ENCODE measurements at places on chromosomes 6 and 20. TPM values are rescaled to one million over a fixed set of nuclear protein-coding genes. Genes with fewer than 3 reads are reported as not detected.

DNA sequence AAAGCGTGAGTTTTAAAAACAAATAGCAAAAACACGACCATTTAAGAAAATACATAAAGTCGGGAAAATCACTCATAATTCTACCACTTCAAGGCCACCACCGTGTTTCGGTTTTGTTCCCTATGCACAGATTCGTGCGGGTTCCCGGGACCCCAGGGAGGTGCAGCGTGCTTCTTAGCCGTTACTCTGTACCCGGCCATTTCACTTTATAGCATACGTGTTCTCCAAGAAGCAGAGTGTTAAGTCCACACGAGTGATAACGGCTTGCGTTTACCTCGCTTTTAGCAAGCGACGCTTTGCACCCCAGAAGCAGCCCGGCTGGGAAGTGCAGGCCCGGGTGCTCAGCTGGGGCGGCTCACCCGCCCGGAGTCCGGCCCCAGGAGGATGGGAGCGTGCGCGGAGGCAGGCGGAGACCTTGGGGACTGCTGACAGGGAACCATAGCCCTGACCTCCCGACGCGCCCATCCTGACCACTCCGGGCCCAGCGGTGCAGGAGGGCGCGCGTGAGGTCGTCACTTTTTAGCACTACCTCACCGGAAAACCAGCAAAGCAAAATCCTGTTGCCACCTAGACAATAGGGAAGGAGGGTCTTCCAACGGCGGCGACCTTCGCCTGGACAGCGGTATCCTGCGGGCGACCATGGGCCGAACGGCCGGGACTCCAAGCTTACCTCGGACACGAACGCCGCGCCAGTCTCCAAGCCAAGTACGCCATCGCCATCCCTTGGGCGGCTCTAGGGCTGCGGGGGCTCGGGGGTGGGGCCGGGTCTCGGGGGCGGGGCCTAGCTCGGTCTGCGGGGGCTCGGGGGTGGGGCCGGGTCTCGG lies at the start of gene ECI2:
TSS of gene ECI2 (minus strand) at position 735 of the 824 bp plus-strand sequence. CDS start at position 720, 15 bp downstream.
- DNase-seq, result no peak

DNA sequence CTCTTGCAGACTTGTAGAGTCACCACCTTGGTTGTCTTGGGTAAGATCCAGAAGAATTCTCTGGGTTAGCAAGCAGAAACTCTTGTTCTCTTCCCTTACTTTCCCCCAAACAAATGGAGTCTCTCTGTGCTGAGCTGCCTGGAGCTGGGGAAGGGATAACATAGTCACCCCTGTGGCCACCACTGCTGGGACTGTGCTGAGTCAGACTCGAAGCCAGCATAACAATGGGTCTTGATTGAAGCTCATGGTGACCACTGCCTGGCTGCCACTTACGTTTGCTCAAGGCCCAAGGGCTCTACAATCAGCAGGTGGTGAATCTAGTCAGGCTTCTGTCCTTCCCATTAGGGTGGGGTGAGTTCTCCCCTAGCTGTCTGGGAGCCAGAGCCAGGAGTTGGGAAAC lies 15.4 kb upstream of the ERVFRD-1 start:
- DNase-seq, result no peak

DNA sequence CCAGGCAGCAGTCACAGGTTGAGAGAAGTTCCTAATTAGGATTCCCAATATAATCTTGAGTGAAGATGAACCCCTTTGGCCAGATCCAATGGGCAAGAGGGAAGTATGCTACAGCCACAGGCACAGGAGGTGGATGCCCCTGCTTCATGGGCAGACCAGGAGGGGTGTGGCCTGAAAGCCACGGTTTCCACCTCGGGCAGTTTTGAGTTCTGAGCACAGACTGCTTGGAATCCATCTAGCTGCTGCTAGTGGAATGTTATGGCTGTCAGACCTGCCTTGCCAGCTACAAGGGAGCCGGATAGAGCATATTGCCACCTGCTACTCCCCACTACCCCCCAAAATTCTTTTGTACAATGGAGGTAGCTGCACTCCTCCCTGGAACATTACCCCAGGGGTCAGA lies 672.9 kb downstream of the HACE1 start:
- DNase-seq, result no peak

The BPIFB1 gene
- not detected for total RNA-seq

GRCh38 chr6:136771306-136771705 lies 21.0 kb downstream of the MAP3K5 start:
- DNase-seq, result no peak

DNA sequence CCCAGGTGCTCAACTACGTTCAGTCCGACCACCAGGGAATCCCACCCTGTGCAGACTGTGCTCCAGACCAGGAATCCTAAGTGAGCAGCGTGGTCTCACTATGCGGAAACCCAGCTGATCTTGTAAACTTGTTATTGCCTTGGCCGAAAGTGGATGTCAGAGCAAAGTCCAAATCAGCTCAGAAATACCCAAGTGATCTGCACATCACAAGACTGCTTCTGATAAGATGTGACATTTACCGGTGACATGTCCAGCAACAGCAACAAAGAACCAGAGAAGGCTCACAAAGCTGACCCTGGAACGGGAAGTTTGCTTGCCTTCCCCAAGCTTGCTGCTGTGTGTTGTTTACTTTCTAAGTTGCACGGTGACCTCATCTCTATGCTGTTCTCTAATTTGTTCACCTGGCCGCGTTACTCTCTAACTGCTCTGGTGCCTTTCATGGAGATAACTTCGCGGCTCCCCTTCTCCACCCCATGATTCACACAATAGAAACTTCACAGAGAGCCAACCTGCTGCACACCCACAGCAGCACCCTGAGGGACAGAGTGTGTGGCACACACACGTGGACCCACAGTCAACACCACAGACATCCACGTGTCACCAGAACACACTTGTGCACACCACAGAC lies 1.7 kb downstream of the BNIP5 start:
- DNase-seq, result no peak

The RTF2 gene
- 55.7 TPM for total RNA-seq

- DNase-seq, result no peak
These were observed 299.0 kb upstream of the STXBP5 start for GRCh38 chr6:146905181-146905704.

The HLA-DMA gene
- 33.4 TPM for total RNA-seq

DNA sequence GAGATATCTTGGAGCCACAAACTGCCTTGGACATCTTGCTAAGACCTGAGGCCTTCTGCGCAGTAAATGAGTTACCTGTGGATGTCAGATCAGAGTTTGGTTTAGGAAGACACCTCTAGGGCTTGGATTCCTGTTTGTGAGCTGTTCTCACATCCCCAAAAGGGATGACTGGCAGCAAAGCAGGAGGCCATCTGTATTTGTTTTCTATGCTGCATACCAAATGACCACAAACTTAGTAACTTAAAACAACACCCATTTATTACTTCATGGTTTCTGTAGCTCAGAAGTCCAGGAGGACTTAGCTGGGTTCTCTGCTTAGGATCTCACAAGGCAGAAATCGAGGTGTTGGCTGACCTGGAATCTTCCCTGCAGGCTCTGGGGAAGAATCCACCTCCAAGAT lies 116.7 kb downstream of the UNC5CL start:
- peak; percentile 9 for DNase-seq

The HLA-DQB1 gene
- total RNA-seq, result 6.8 TPM

DNA sequence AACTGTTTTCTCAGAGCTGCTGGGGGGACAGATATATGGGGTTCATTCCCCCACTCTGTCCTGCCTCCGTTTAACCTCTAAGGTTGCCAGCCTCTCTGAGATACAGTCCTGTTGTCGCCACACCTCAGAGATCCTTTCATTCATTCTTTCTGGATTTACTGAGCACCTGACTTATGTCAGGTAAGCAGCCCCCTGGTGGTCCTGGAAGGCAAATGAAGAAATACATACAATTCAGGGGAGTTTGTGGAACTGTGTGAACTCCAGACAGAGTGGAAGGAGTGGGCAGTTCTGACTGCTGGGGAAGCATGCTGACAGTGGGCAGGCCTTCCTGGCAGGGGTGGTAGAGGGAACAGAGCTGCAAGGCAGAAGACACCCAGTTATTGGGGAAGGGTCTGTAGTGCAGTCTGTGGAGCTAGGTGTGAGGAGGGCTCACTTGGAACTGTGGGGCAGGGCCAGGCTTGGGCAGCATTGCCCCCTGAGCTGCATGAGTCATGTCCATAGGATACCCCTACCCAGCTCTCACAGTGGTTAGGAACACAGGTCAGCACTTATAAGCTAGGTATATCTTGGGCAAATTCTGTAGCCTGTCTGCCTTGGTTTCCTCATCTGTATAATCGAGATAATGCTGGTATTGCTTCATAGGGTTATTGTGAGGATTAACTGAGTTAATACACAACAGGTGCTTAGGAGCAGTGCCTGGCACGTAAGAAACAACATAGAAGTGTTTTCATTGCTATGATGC lies 12.8 kb upstream of the SGK2 start:
- DNase-seq, result no peak

DNA sequence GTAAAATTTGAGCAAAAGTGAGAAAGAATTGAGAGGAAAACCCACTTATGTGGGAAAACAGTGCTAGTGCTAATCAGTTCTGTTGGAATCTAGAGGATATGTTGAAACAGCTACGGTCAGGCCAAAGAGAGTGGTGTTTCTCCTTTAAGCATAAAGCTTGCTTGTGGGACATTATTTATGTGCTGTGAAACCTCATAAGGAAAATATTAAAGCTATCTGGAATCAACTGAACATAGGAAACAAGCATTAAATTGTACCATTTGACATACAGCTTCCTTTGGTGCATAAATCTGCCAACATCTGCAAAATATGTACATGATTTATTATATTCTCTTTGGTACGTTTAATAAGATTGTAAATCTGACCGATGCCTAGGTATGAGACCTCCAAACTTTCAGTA lies 182.5 kb upstream of the PDE10A start:
- no peak for DNase-seq

The DEFB132 gene
- not detected for total RNA-seq

GRCh38 chr6:3899061-3899460 lies 49.9 kb downstream of the FAM50B start:
- no peak for DNase-seq

GRCh38 chr20:7606941-7607340 lies 333.3 kb downstream of the HAO1 start:
- no peak for DNase-seq

The HLA-DMB gene
- total RNA-seq, result 15.3 TPM

The RIPPLY2 gene
- not detected for total RNA-seq

The MAS1 gene
- not detected for total RNA-seq

- no peak for DNase-seq
These were observed 4.9 kb downstream of the VGLL2 start for GRCh38 chr6:117270055-117270842.

The VWA7 gene
- 1.2 TPM for total RNA-seq

DNA sequence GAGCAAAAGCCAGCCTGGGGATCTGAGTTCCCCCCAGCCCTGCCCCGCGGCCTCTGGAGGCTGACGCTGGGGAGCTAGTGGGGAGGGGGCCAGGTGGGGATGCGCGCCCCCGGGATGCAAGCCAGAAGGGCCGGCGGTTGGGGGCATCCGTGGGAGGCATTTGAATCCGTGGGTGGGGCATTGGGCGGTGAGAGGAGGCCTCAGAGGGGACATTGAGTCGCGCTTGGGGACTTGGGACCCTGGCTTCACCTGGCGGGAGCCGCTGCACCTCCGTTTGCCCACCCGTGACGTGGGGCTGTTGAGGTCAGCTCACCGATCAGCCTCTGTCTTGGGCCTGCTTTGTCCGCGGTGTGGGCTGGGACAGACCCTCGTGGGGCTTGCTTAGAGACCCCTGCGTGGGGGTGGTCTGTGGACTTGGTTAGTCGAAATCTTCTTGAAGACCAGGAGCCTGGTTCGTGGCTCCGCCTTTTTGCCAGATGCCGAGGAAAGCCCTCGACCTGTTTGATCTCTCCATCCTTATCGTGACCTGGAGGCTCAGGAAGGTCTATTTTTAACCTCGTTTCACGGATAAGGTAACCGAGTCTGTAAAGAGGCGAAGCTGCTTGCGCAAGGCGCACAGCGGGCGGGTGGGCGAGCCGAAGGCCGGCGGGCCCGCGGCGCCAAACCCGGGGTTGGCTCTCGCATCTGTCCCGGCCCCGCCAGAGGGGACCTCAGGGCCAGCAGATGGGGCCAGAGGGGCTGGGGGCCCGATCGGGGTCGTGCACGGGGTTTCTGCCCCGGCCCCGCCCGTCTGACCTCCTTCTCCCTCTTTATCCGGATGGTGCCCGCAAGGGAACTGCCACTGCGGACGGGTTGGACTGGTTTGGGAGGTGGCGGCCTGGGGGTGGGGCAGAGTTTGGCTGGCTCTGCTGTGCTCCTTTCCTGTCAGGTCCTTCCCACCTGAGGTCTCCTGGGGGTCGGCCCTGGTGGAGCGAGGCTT lies 8.3 kb downstream of the FAM110A start:
- DNase-seq, result peak; percentile 57

DNA sequence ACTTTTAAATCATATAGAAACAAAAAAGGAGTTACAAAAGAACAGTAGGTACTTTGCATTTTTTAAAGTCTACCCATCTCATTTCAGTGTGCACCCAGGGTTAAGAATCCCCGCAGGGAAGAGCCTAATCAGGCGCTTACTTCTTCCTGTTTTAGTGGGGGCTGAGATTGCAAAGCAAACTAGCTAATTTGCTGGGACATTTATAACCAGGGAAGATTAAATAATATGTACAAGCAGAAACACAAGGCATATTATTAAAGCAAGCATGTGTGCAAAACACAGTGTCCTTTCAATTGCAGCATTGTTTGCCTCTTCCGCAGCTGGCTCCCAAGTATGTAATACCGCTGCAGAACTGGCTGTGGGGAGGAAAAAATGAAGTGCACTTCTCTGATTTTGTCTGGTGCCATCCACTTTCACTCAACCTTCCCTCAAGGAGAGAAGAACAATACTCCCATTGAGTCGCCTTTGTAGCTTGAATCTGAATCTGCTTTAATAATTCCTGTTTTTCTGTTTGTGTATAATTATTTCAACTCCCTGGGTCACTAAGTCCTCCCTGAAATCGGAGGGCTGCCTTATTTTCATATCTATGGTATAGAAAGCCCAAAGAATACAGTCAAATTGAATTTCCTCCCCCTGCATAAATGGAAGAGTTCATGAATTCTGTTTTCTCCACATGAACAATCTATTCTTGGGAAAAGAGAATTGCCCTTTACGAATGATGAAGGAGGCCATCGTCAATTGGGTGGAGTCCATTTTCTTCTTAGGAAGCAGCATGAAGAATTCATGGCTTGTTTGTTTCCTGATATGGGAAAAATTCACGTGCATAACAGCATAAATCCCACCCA lies 23.3 kb upstream of the BCAS1 start:
- DNase-seq, result no peak

GRCh38 chr20:48025051-48025515 lies 239.8 kb upstream of the SULF2 start:
- peak; percentile 54 for DNase-seq

The AURKA gene
- total RNA-seq, result 5.4 TPM

GRCh38 chr6:167565388-167565787 lies 240.5 kb downstream of the TTLL2 start:
- DNase-seq, result no peak

DNA sequence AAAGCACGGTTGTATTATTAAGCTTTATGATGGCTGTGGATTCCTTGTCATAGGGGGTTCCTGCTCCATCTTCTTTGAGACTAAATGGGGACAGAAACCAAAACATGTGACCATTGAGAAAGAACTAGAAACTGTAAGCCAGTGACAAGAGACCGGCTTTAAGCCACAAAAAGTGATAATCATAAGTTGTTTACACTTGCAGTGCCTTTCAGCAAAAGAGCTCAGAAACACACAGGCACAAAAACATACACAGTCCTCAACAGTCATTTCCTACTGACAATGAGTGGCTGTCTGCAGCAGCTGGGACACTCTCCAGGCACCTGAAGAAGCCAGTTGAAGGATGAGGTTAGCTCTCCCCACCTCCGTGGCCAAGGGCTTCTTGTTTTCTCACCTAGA lies 20.0 kb upstream of the UBE2J1 start:
- no peak for DNase-seq

Measured in lower leg skin (tissue), 4 donors.